ENCODE measurements at places on chromosomes 11 and 22.

GRCh38 chr11:130180896-130181294 is 21.3 kb downstream of the ST14 start:
- DNase-seq = no peak

DNA sequence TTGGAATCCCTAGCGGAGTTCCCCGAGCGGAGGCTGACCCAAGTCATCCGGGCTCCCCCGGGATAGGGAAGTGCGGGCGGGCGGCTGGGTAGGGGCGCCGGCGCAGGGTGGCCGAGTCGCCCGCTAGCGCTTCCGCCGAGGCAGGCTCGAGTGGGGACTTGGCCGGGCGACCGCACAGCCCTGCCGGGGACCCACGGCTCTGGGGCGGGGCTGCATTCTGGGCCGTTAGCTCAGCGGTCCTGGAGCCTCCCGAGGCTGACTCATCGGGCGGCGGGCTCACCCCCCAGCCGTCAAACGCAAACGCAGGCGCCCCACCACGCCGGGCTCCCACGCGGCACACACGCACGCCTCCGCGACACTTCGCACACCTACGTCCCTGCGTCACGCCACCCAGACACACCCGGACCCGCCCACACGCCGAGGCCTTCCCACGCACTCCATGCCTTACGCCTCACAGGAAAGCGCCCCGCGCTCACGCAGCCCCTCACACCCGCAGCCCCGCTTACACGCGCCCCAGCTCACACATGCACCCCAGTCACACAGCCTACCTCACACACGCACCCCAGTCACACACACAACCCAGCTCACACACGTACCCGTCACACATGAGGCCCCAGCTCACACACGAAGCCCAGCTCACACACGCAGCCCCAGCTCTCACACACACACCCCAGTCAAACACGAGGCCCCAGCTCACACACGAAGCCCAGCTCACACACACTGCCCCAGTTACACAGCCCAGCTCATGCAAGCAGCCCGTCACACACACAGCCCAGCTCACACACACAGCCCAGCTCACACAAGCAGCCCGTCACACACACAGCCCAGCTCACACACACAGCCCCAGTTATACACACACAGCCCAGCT is 1.2 kb downstream of the PHLDB1 start:
- no peak for DNase-seq

DNA sequence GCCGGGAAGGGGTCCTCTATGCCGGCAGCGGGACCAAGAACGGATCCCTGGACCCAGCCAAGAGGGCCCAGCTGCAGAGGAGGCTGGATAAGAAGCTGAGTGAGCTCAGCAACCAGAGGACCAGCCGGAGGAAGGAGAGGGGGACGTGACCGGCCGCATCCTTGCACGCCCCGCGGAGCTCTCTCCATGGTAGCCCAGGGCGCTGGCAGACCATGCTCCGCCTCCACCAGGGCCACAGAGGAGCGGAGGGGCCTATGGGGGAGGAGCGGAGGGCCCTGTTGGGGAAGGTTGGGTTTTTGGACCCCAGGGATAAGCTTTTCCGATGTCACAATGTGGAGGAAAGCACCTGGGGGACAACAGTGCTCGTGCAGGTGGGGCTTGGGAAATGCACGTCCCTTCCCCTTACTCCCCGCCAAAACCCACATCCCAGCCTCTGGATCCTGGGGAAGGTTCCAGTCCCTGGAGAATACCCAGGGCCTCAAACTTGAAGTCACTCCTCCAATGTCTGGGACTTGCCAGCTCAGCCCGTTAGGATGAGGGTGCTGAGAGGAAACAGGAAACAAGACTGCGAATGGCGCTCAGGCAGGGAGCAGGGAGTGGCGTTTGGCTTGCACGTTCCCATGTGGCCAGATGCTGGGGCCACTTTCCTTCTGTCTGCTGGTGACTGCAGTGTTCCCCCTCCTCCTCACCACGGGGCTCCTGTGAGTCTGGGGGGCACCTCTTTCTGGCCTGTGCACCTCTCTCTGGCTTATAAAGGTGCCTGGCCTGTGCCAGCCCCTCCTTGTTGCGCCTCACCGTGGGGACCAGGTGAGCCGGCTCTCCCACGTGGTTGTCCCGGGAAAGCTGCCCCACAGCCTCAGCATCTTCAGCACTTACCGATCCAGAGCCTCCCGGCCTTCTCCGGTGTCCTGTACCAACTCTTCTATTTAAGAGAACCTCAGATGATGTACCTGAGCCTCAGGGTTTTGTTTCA is 36.2 kb downstream of the IGHMBP2 start:
- no peak for DNase-seq

GRCh38 chr11:40292721-40293508 is 1166.5 kb downstream of the LRRC4C start:
- DNase-seq = no peak

GRCh38 chr22:47379037-47379436 is 616.6 kb downstream of the TBC1D22A start:
- DNase-seq = no peak

DNA sequence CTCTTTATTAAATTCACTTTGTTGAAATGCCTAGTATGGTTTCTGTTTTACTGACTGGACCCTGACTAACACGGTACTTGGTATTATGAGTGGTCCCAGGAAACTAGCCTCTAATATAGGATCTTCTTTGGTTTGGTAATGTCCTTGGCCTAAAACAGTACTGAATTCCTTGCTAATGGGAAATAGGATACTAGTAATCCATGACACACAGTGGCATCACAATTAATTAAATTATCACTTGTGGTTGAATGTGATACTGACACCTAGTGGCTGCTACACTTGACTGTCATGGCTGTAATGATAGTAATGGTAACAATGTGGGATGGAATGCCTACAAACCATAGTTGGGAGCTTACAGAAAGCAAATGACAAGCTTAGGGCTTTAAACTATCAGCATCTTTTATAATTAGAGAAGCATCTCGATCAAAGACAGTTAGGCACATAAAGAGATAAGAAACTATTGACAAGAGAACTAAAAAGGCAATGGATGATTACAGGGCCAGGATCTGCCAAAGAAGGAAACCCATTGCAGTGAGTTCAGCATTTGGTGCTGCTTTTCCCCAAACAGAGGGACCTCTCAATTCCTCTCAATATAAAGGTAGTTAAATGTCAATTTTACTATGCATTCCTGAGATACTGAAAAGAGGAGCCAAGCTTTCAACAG is 8.6 kb downstream of the DNHD1 start:
- DNase-seq = peak; percentile 58

DNA sequence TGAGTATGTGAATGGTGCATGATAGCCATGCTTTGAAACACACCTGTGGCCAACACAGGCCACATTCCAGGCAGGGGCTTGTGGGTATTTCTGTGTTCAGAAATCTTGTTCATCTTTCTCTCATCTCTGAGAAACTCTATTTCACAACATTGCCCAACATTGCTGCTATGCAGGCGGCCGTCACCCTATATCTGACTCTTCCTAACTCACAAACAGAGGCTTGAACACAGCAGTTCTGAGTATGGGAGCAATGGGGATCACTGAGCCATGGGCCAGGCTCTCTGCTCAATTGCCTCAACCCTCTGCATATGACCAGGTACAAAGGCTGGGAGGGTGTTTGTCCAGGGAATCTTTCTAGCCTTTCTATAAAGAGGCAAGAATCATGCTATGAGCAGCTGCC is 259.9 kb downstream of the BUD13 start:
- no peak for DNase-seq

- DNase-seq = no peak
Observed at GRCh38 chr11:130121445-130121978, 38.1 kb upstream of the ST14 start.

DNA sequence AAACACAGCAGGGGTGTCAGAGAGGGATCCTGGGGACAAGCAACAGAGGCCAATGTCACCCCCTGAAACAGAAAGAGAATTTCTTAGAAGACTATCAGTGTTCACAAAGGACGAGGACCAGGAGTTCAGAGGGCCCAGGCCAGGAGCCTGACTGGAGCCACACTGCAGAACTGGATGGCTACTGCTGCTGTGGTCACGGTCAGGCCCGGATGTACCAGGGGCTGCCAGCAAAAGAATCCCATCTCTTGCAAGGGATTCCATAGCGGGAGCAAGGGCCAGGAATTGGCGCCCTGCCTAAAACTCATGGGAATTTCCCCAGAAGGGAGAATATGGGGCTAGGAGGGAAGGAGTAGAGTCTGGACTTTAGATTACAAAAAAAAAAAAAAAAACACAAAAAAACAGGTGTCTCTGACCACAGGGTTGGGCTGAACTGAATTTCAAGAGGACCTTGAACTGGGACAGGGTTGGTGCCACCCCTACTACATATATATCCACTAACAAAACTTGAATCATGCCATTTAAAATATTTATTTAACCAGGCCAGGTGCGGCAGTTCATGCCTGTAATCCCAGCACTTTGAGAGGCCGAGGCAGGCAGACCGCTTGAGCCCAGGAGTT is 15.7 kb upstream of the KCTD14 start:
- DNase-seq = no peak

DNA sequence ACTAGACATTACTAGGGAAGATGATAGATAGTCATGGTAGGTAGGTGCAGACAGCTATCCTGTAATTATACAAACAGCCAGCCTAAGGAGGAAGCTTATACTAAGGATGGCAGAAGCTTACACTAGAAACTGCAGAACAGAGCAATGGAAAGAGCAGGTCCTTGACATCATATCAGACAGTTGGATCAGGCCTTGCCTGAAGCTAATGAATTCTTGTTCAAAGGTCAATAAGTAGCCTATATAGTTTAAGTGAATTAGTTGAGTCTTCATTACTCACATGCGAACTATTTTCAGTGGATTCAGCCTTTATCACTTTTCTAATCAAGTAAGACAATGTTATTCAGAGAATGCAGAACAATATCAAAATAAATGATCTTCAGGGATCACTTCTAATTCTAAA is 22.3 kb upstream of the GRK3 start:
- DNase-seq = no peak

Data from NCI-H446 (cell line).